Airway epithelial cell (primary cell): ENCODE measurements at places on chromosomes 4 and X. TPM values are rescaled to one million over a fixed set of nuclear protein-coding genes. Genes with fewer than 3 reads are reported as not detected.

Gene ABCE1
- 119 and 128 TPM in 2 replicates for total RNA-seq

Gene ARSJ
- total RNA-seq = 20.2 and 24.3 TPM in 2 replicates

Gene CDX4
- not detected in 2 replicates for total RNA-seq

Gene IL1RAPL2
- total RNA-seq = not detected in 2 replicates

Gene RIPPLY1
- not detected in 2 replicates for total RNA-seq

Gene CLIC2
- total RNA-seq = not detected in 2 replicates

Gene NEUROG2
- total RNA-seq = not detected in 2 replicates

Gene MTNR1A
- total RNA-seq = 0.21 TPM in 1 of 2 replicates, not detected in the other

Gene PHOX2B
- total RNA-seq = not detected in 2 replicates

Gene MAGEA6
- not detected in 2 replicates for total RNA-seq

Gene CHIC1
- total RNA-seq = 2.0 and 2.6 TPM in 2 replicates

Gene FOXP3
- total RNA-seq = not detected in 2 replicates

Gene ARHGEF9
- total RNA-seq = 7.1 and 8.5 TPM in 2 replicates

Gene CNKSR2
- 0.49 and 3.3 TPM in 2 replicates for total RNA-seq

Gene ATP2B3
- total RNA-seq = not detected in 2 replicates

Gene EFHC2
- 0.56 and 1.3 TPM in 2 replicates for total RNA-seq

Gene FGF5
- total RNA-seq = 0.19 and 1.1 TPM in 2 replicates

Gene CPZ
- total RNA-seq = 0.14 TPM in 1 of 2 replicates, not detected in the other

Gene ZDHHC15
- not detected in 2 replicates for total RNA-seq

Gene PRSS12
- total RNA-seq = 16.8 and 19.0 TPM in 2 replicates

Gene DGAT2L6
- not detected in 2 replicates for total RNA-seq

Gene SMR3B
- total RNA-seq = not detected in 2 replicates

Gene SRPK3
- 0.07 TPM in 1 of 2 replicates, not detected in the other for total RNA-seq

Gene CDS1
- total RNA-seq = 12.3 and 20.7 TPM in 2 replicates

Gene AFM
- not detected in 2 replicates for total RNA-seq

Gene FABP2
- not detected in 2 replicates for total RNA-seq
